ENCODE measurements at places on chromosomes 1 and 21.

DNA sequence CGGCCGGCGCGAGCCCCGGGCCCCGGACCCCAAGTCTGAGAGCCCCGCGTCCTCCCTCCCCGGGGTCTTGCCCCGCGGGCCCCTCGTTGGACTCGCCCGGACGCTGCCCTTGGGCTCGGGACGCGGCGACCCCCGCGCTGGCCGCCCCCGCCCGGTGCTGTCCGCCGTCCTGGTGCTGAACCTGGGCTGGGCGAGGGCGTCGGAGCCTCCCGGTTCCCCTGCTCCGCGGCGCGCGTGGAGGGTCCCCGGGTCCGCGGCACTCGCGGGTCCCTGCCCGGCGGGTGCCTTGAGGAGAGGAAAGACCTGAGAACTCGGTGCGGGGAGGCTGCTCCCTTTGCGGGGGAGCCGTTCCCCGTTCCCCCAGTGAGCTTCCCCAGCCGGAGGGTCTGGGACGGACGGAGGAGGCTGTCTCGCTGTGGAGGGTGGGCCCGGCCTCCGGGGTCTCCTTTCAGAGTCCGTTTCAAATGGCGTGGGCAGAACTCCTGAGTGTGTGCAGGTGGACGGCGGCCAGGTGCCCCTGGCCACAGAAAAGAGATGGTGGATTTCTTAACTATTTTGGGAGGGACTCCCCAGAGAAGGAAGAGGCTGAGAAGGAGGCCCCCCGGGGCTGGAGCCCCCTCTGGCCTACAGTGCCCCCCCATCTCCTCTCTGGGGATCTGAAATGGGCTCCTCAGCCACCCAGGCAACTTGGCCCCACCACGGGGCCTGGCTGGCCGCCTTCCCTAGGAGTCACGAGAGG is 595 bp downstream of the GABRD start:
- H3K27ac ChIP-seq, result no peak overlapping the region
- H3K36me3 ChIP-seq, result no peaks in the 10 kb centered on the region
- peaks cover 9% of the 10 kb centered on the region for H3K4me1 ChIP-seq
- peaks cover 33% of the 10 kb centered on the region for H3K27me3 ChIP-seq

DNA sequence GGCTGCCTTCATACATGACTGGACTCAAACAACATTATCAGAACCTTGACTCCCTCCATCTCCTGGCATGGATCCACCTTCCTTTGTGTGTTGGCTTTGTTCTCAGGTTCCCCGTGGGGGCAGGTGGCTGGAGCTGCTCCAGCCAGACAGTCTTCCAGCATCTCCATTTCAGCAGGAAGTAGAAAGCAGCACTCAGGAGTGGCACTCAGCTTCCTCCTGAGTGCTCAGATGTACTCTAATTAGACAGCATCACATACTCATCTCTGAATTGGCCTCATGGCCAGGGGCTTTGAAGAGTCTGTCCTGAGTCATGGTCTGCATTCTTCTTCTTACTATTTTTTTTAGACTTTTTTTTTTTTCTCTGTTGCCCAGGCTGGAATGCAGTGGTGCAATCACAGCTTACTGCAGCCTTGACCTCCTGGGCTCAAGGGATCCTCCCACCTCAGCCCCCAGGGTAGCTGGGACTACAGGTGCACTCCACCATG is 27.9 kb downstream of the OVAAL start:
- no peaks in the 10 kb centered on the region for H3K27me3 ChIP-seq
- H3K36me3 ChIP-seq, result no peaks in the 10 kb centered on the region
- DNase-seq, result no peak
- H3K4me3 ChIP-seq, result no peak overlapping the region
- H3K27ac ChIP-seq, result no peak overlapping the region

- no peak for DNase-seq
- no peaks in the 10 kb centered on the region for H3K4me1 ChIP-seq
- H3K27ac ChIP-seq, result no peak overlapping the region
- H3K27me3 ChIP-seq, result no peaks in the 10 kb centered on the region
- H3K4me3 ChIP-seq, result no peak overlapping the region
- no peaks in the 10 kb centered on the region for H3K36me3 ChIP-seq
Observed at GRCh38 chr1:239417221-239417620, 30.9 kb downstream of the CHRM3 start.

DNA sequence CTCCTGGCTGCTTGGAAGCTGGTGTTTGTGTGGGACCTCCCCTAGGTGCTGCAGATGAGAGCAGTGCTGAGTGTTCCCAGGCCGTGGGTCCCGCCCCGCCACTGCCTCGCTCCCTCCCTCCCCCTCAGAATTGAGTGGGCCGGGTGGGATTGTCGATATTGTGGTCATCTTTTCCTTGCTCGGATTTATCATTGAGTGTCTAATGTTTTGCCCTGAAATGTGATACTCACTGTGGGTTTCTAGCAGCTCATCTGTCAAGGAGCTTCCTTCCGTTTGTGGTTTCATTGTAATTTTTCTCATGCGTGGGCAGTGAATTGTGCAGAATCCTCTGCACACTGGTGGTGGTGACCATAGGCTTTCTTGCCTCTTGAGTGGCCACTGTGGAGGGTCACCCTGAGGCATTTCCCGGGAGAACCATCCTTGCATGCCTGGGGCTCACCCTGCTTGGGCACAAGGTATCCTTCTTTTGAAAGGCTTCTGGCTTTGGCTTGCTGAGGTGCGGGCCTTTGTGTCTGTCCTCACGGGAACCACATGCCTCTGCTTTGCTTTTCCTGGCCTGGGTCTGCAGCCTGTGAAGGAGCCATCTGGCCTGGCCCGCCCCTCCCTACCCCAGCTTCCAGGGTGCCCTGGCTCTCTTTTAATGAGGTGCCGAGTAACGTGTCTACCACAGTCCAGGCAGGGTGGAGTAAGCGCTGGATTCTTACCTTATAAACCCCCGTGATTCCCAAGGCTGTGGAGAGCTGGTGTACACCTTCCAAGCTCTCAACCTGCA is 25.6 kb downstream of the SLX9 start:
- peaks cover 30% of the 10 kb centered on the region for H3K4me1 ChIP-seq
- H3K4me3 ChIP-seq, result peak overlapping the region; percentile 36
- DNase-seq, result no peak
- no peak overlapping the region for H3K27ac ChIP-seq

DNA sequence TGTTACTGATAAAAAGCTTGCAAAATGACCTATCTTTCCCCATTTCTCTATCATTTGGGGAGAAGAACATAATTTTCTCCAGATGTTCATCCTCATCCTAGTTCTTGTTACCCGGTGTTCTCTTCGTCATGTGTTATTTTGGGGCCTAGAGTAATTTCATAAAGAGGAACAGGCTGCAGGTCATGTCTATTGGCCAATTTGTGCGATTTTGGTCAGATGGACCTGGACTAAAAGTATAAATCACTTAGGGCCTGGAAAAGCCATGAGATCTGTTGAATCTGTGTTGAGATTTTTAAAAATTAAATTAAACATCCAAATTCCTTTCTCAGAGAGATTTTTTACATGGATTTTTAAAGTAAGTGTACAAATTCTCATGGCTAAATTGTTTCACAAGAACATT is 241.3 kb upstream of the PLXNA2 start:
- no peak overlapping the region for H3K4me3 ChIP-seq
- no peaks in the 10 kb centered on the region for H3K27me3 ChIP-seq
- H3K27ac ChIP-seq, result no peak overlapping the region
- H3K4me1 ChIP-seq, result no peaks in the 10 kb centered on the region

- H3K36me3 ChIP-seq, result no peaks in the 10 kb centered on the region
- no peak overlapping the region for H3K4me3 ChIP-seq
- no peak for DNase-seq
- H3K27ac ChIP-seq, result no peak overlapping the region
- no peaks in the 10 kb centered on the region for H3K27me3 ChIP-seq
Observed at GRCh38 chr1:7786795-7787194, 2.7 kb downstream of the PER3 start.

DNA sequence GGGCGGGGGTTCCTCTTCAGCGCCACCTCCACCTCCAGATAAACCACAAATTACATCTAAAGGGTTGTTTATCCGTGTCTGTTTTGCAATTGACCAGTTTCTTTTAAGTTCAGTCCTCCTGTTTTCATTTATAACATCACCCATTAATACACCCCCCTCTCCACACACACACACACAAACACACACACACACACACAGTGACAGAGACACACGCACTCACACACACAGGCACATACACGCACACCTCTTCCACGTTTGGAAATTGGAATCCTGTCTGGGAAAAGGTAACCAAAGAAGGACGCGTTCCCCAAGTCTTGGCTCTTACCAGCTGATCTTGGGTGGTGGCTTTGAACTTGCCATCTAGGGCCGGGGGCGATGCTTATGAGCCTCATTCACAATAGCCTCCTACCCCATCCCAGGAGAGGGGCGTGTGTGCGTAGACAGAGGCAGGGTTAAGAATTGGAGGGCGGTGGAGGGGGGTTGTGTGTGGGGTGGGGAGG is 442 bp upstream of the CSMD2 start:
- peaks cover 6% of the 10 kb centered on the region for H3K4me1 ChIP-seq
- H3K27ac ChIP-seq, result no peak overlapping the region
- H3K4me3 ChIP-seq, result no peak overlapping the region
- DNase-seq, result no peak
- peaks cover 6% of the 10 kb centered on the region for H3K27me3 ChIP-seq

- no peak for DNase-seq
- H3K4me1 ChIP-seq, result no peaks in the 10 kb centered on the region
- H3K36me3 ChIP-seq, result no peaks in the 10 kb centered on the region
- H3K4me3 ChIP-seq, result no peak overlapping the region
- H3K27ac ChIP-seq, result no peak overlapping the region
- H3K27me3 ChIP-seq, result no peaks in the 10 kb centered on the region
Observed at GRCh38 chr1:29393451-29393826, 157.1 kb downstream of the PTPRU start.

- no peaks in the 10 kb centered on the region for H3K27me3 ChIP-seq
- H3K36me3 ChIP-seq, result no peaks in the 10 kb centered on the region
- H3K4me3 ChIP-seq, result no peak overlapping the region
Observed at GRCh38 chr1:226820941-226821718, 49.3 kb upstream of the PSEN2 start.

GRCh38 chr1:74964508-74965102 is 169.6 kb upstream of the LHX8 start:
- H3K27ac ChIP-seq, result no peak overlapping the region
- H3K27me3 ChIP-seq, result no peaks in the 10 kb centered on the region

- no peaks in the 10 kb centered on the region for H3K36me3 ChIP-seq
- no peak overlapping the region for H3K4me3 ChIP-seq
- no peak for DNase-seq
- no peaks in the 10 kb centered on the region for H3K27me3 ChIP-seq
Observed at GRCh38 chr1:84116558-84116957, 27.5 kb upstream of the PRKACB start.

DNA sequence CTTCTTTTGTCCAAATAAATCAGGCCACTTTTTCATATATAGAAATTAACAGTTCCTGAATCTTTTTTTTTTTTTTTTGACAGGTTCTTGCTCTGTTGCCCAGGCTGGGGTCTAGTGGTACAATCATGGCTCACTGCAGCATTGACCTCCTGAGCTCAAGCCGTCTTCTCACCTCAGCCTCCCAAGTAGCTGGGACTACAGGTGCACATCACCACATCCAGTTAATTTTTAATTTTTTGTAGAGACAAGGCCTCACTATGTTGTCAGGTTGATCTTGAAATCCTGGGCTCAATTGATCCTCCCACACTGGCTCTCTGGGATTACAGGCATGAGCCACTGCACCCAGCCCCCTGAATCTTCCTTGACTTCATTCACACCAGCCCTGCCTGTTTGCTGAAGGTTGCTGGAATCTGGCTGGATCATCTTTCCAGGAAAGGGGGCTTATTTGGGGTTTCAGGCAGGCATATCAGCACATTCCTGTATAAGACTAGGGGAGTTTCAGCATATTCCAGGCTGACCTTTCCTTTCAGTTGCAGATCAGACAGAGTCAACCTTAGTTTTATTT is 78.2 kb upstream of the ARHGAP29 start:
- no peaks in the 10 kb centered on the region for H3K36me3 ChIP-seq
- no peak overlapping the region for H3K27ac ChIP-seq
- H3K27me3 ChIP-seq, result no peaks in the 10 kb centered on the region
- no peak for DNase-seq

- no peak for DNase-seq
- H3K4me3 ChIP-seq, result no peak overlapping the region
- no peaks in the 10 kb centered on the region for H3K36me3 ChIP-seq
Observed at GRCh38 chr1:228691926-228692325, 43.4 kb upstream of the RHOU start.

- H3K27me3 ChIP-seq, result no peaks in the 10 kb centered on the region
- H3K4me1 ChIP-seq, result no peaks in the 10 kb centered on the region
- no peak for DNase-seq
- H3K27ac ChIP-seq, result no peak overlapping the region
Observed at GRCh38 chr1:73749996-73750395, 448.0 kb downstream of the LRRIQ3 start.

- DNase-seq, result no peak
- H3K27ac ChIP-seq, result no peak overlapping the region
- H3K4me3 ChIP-seq, result no peak overlapping the region
- H3K4me1 ChIP-seq, result no peaks in the 10 kb centered on the region
- no peaks in the 10 kb centered on the region for H3K27me3 ChIP-seq
Observed at GRCh38 chr1:175090780-175091179, 23.1 kb downstream of the TNN start.

- H3K27ac ChIP-seq, result no peak overlapping the region
- no peaks in the 10 kb centered on the region for H3K27me3 ChIP-seq
- no peaks in the 10 kb centered on the region for H3K36me3 ChIP-seq
- H3K4me3 ChIP-seq, result no peak overlapping the region
- no peak for DNase-seq
- no peaks in the 10 kb centered on the region for H3K4me1 ChIP-seq
Observed at GRCh38 chr1:188652678-188653077, 1823.9 kb downstream of the PLA2G4A start.

- H3K4me3 ChIP-seq, result no peak overlapping the region
- no peaks in the 10 kb centered on the region for H3K36me3 ChIP-seq
- peaks cover 3% of the 10 kb centered on the region for H3K4me1 ChIP-seq
- H3K27me3 ChIP-seq, result no peaks in the 10 kb centered on the region
Observed at GRCh38 chr21:41895643-41896493, 16.7 kb upstream of the PRDM15 start.

- peaks cover 15% of the 10 kb centered on the region for H3K36me3 ChIP-seq
- H3K4me3 ChIP-seq, result no peak overlapping the region
- H3K4me1 ChIP-seq, result peaks cover 4% of the 10 kb centered on the region
- no peak overlapping the region for H3K27ac ChIP-seq
Observed at GRCh38 chr21:46420241-46421190, 38.2 kb upstream of the DIP2A start.

DNA sequence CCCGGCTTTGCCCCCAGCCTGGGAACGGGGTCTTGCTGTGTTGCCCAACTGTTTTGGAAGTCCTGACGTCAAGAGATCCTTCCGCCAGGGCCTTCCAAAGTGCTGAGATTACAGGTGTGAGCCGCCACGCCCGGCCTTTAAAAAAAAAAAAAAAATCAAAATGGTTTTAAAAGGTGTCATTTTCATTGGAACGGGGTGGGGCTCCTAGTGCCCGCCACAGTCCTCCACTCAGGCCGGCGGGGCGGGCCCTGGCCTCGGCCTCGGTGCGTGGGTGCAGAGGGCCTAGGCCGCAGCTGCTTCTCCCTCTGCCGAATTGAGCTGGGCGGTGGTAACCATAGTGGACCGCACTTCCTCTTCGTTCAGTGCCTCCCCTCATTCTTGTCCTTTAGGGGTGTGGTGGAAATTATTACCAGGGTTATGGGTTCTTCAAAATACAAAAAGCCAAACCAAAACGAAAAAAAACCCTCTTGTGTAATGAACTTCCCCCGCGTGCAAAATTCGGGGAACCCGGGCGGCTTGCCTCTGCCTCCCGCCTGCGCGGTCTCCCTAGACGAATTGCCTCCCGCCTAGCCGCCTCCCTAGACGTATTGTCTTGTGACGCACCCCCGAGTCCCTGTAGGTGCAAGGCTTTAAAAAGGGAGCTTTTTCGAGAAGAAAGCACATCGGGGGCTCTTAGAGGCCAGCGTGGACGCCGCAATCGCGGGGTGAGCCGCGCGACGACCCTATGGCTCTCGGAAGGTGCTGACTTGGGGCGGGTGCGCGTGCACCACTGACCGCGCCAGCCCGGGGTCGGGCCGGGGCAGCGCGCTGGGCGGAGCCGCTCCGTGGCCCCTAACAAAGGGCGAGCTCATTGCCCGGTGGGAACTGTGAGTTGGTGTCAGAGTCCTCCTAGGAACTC is 10.5 kb upstream of the SPEN start:
- no peaks in the 10 kb centered on the region for H3K36me3 ChIP-seq
- peaks cover 3% of the 10 kb centered on the region for H3K4me1 ChIP-seq
- H3K4me3 ChIP-seq, result no peak overlapping the region
- peak overlapping the region; percentile 99 for H3K27ac ChIP-seq

All from effector memory CD4-positive, alpha-beta T cell (primary cell).